ENCODE measurements at places on chromosomes 5 and 9. TPM values are rescaled to one million over a fixed set of nuclear protein-coding genes. Genes with fewer than 3 reads are reported as not detected.

Gene ADAM19
- 22.6 TPM for total RNA-seq

Gene CDHR2
- total RNA-seq = not detected

Gene EPB41L4B
- 0.15 TPM for total RNA-seq

Gene SPINK1
- not detected for total RNA-seq

Gene TDRD7
- total RNA-seq = 11.2 TPM

Gene FBLL1
- total RNA-seq = 0.44 TPM

Gene BASP1
- 79.3 TPM for total RNA-seq

Gene PRR16
- total RNA-seq = 2.3 TPM

Gene BTNL3
- total RNA-seq = not detected

Gene MYO10
- 144 TPM for total RNA-seq

Gene MXD3
- 30.5 TPM for total RNA-seq

Gene SNAPC3
- 30.9 TPM for total RNA-seq

Gene S1PR3
- total RNA-seq = 18.9 TPM

Gene DOCK2
- 0.62 TPM for total RNA-seq

Gene FOXD1
- 0.20 TPM for total RNA-seq

Gene SLC6A18
- not detected for total RNA-seq

Gene FAM78A
- total RNA-seq = 26.6 TPM

Gene PLEKHG4B
- not detected for total RNA-seq

Gene COL5A1
- 164 TPM for total RNA-seq

Gene PHYHD1
- total RNA-seq = 0.30 TPM

Gene QRFP
- total RNA-seq = not detected

Gene ACTBL2
- total RNA-seq = not detected

Gene RABEPK
- 19.1 TPM for total RNA-seq

Gene TMOD1
- total RNA-seq = 0.74 TPM

Gene DPH7
- 43.2 TPM for total RNA-seq

Gene GRXCR2
- not detected for total RNA-seq

Gene ALDH1B1
- 20.5 TPM for total RNA-seq

Gene CAAP1
- 16.1 TPM for total RNA-seq

Gene GRM6
- total RNA-seq = not detected

Gene OMD
- total RNA-seq = not detected

Gene IFNB1
- not detected for total RNA-seq

Gene CCDC112
- 9.6 TPM for total RNA-seq

Gene SHLD3
- total RNA-seq = 3.6 TPM

Gene HSPB3
- not detected for total RNA-seq

Gene PCDHGB1
- total RNA-seq = 0.62 TPM

Gene WNT8A
- total RNA-seq = not detected

Gene RASEF
- 0.05 TPM for total RNA-seq

Gene GBGT1
- total RNA-seq = 28.7 TPM

Gene PCDHB10
- total RNA-seq = 0.62 TPM

Gene PFN3
- not detected for total RNA-seq

Gene ZNG1A
- total RNA-seq = 39.8 TPM

Gene ORM2
- total RNA-seq = not detected

Gene LOX
- total RNA-seq = 79.1 TPM

Gene OSMR
- total RNA-seq = 12.8 TPM

Gene ANKRD31
- not detected for total RNA-seq

Gene MYMK
- not detected for total RNA-seq

Gene STK10
- total RNA-seq = 57.9 TPM

Gene GPX8
- 147 TPM for total RNA-seq

Gene SH3TC2
- total RNA-seq = 4.3 TPM

Gene OTP
- not detected for total RNA-seq

Gene CA9
- not detected for total RNA-seq

Measured in endothelial cell of umbilical vein (primary cell).